Stimulated activated CD8-positive, alpha-beta memory T cell treated with anti-CD3 and anti-CD28 coated beads, Interleukin-15, amount 100 ng/mL, for 1 hour (primary cell): ENCODE measurements at places on chromosomes 2 and 18.

DNA sequence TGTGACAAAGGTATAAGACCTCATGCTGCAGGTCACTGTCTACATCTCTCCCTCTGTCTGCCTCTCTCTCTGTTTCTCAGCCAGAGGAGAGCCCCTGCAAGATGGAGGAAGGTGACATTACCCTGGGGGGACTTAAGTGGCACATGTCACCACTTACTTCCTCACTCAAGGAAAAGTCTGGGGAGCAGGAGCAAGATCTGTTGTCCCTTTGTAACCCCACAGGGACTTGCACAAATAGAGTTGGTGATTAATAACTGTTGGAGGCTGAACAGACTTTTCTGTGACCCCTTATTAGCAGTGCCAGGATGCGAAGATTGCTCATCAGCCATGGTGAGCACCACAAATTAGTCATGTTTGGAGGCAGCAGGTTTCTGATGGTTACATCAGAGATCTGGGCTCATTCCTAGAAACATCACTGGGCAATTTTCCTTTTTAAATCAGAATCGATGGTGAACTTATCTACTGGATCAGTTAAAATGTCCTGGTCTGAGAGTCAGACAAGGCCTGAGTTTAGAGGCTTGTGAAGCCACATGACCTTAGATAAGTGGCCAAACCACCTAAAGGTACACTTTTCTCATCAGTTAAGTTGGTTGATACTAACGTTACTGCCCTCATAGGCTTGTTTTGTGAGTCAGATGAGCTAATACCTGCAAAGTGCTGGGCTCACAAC, 81.2 kb upstream of the LTBP1 start:
- DNase-seq, result no peak

DNA sequence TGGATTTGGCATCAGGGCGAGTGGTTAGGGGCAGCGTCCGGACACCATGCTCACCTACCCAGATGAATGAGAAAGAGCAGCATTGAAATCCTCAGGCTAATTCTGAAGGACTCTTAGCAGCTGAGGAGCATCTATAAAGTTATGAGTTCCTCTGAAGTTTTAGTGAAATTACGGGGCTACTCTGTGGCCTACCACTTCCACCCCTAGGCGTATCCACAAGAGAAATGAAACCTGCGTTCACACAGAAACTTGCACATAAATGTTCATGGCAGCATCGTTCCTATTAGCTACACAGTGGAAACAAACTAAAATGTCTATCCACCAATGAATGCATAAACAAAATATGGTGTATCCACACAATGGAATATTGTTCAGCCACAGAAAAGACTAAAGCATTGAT, 98.0 kb downstream of the GBX2 start:
- no peak for DNase-seq

DNA sequence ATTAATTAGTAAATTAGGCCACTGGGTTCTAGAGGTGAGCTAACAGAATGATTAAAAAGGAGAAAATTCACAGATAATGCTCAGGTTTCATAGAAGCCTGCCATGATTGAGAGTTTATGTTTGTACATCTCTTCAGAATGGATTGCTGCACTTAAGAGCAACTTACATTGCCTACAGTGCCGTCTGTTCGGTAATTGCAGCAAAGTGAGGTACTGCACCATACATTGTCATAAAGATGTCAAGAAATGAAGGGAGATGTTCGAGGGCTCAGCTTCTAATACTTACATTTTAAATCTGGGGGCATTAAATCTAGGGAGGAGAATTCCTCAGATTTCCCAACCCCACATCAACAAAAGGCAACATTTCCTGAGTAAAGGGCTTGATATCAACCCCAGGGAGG, 976.2 kb upstream of the FANCL start:
- DNase-seq, result no peak

DNA sequence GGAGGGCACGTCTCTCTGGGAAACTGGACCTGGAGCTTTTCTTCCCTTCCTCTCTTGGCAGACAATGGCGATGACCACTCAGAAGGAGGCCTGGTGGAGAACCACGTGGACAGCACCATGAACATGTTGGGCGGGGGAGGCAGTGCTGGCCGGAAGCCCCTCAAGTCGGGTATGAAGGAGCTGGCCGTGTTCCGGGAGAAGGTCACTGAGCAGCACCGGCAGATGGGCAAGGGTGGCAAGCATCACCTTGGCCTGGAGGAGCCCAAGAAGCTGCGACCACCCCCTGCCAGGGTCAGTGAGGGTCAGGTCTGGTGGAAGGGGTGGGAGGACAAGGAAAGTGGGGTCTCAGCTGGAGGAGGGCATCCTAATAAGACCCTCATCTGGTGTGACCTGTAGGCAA, 27.3 kb downstream of the IGFBP2 start:
- no peak for DNase-seq

- DNase-seq, result no peak
Measured at GRCh38 chr2:85953476-85953875, 64.7 kb upstream of the ST3GAL5 start.

DNA sequence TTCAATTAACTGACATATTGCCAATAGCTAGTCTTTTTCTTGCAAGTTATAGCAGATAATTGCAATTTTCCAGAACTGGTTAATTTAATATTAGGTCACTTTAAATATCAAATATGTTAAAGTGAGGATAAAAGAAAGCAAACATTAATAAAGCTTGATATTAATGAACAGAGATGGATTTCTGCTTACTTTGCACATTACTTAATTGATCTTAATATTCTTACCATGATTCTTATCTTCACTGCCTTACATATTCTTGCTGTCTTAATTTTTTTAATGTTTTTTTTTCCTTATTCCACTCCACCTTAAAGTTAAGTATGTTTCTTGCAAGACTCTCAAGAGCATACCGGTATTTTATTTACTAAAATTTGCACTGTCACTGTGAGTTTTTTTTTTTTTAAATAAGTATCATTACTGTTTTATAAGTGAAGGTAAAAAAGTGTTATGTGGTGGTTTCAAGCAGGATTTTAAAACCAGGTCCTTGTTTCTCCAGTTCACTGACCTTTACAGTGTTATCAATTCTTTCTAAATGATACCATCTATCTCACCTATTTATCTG, 33.9 kb downstream of the PPP3R1 start:
- no peak for DNase-seq

DNA sequence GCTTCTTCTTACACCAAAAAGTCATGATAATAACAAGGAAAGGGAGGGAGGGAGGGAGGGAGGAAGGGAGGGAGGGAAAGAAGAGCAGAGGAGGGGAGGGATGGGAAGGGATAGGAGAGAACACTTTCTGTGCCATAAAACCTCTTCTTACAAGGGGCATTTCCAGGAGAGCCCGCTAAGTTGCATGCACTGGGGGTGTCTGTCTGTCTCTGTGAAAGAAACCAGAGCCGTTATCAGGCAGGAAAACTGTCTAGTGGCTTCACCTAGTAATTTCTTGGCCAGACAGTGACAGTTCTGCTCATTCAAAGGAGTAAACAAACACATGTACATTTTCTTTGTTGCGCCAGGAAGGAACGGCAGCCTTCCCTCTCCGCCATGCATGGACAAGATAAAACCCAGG, 45.8 kb downstream of the AQP12A start:
- no peak for DNase-seq

DNA sequence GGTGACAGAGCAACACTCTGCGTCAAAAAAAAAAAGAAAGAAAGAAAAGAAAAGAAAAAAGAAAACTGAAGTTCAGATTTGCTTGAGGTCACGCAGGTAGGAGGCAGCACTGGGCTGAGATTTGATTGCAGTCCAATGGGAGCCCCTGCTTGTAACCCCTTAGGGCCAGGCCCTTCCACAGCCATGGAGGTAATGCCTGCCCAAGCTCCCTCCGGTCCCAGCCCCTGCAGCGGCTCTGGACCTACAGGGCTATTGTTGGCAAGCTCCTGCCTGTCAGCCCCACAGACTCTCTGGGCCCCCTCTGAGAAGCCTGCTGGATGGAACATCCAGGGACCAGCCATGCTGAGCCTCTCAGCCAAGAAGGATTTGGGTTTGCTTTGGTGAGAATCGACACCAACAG, 12.2 kb downstream of the ZFP36L2 start:
- DNase-seq, result no peak

GRCh38 chr2:201353116-201353515, 4.0 kb downstream of the FLACC1 start:
- no peak for DNase-seq

DNA sequence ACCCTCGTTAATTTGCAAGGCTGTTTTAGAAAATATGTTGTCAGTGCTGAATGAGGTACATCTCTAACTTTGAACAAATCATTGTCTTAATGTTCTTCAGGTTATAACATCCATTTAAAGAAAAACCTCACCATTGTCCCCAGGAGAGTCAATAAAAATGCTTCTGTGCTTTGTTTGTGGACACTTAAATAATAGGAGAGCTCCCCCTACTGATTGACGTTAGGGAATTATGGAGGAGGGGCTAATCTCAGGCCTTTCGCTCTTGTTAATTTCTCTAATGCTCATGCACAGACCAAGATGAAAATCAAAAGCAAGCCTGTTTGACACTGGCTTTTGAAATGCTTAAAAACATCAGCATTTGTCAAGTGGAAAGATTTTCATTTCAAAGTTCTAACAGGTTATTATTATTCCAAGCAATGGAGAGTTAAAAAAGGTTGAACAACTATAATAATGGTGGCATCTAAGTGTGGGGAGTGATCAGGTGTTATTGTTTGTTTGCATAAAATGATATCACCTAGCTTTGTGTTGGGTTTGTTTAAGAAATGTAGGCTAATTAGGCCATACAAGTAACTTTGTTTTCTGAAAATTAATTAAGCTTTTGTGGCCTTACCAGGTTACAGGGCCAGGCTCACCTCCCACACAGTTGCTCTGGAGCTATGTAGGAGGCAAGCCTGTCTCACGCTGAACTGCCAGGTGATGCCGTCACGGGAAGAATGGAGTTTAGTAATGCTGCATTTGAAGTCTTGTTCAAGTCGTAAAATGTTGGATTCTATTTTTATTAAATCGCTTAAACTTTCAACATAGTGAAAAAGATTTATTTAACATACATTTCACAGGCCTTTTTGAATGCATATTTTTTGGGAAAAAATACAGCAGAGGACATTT, 51.7 kb upstream of the SMIM21 start:
- no peak for DNase-seq
